ENCODE measurements at places on chromosomes 7 and 10.

- no peaks in the 10 kb centered on the region for H3K36me3 ChIP-seq
- no peaks in the 10 kb centered on the region for H3K4me1 ChIP-seq
- H3K4me3 ChIP-seq: no peak overlapping the region
- H3K27me3 ChIP-seq: no peaks in the 10 kb centered on the region
These were observed 142.6 kb downstream of the DOCK1 start for GRCh38 chr10:127047878-127048238.

DNA sequence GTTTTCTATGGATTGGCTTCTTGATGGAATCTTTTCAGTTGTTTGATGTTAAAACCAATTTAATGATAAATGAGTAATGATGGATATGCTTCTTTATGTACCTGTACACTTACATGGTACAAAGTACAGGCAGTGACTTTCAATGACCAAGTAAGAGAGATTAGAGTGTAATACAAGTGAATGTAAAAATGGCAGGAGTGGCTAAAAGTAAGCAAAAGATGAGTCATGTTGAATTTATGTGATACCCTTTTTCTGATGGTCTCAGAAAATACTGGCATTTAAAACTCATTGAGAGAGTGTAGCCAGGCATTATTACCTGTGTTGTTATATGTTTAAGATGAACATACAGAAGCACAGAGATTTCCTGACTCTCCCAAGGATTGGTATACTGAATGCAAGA, 97.1 kb downstream of the GPR85 start:
- H3K4me1 ChIP-seq: no peaks in the 10 kb centered on the region
- H3K36me3 ChIP-seq: no peaks in the 10 kb centered on the region
- no peak overlapping the region for H3K4me3 ChIP-seq
- DNase-seq: no peak
- peaks cover 20% of the 10 kb centered on the region for H3K27me3 ChIP-seq

DNA sequence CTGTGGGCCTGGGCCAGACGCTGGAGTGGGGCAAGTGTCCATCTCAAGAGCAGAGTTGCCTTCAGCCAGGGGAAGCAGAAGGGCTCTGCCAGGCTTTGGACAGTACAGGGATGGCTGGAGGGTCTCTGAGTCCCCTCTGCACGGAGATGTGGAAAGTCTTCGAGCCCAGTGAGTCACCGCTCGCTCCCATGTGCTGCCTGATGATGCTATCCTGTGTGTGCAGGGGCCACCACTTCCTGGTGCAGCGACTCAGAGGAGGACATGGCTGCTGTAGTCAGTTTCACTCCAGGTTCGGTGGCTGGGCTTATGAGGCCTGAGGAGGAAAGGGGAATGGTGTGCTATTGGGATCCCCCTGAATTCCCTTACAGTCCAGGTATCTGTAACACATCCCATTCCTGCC, 6.0 kb downstream of the ADCYAP1R1 start:
- H3K4me3 ChIP-seq: no peak overlapping the region
- H3K27ac ChIP-seq: no peak overlapping the region
- no peak for DNase-seq
- peaks cover 45% of the 10 kb centered on the region for H3K27me3 ChIP-seq

- no peaks in the 10 kb centered on the region for H3K4me1 ChIP-seq
- H3K4me3 ChIP-seq: no peak overlapping the region
- H3K27me3 ChIP-seq: peaks cover 3% of the 10 kb centered on the region
- DNase-seq: no peak
- H3K36me3 ChIP-seq: no peaks in the 10 kb centered on the region
- H3K27ac ChIP-seq: no peak overlapping the region
These were observed 183.2 kb upstream of the NEBL start for GRCh38 chr10:21080261-21080660.

DNA sequence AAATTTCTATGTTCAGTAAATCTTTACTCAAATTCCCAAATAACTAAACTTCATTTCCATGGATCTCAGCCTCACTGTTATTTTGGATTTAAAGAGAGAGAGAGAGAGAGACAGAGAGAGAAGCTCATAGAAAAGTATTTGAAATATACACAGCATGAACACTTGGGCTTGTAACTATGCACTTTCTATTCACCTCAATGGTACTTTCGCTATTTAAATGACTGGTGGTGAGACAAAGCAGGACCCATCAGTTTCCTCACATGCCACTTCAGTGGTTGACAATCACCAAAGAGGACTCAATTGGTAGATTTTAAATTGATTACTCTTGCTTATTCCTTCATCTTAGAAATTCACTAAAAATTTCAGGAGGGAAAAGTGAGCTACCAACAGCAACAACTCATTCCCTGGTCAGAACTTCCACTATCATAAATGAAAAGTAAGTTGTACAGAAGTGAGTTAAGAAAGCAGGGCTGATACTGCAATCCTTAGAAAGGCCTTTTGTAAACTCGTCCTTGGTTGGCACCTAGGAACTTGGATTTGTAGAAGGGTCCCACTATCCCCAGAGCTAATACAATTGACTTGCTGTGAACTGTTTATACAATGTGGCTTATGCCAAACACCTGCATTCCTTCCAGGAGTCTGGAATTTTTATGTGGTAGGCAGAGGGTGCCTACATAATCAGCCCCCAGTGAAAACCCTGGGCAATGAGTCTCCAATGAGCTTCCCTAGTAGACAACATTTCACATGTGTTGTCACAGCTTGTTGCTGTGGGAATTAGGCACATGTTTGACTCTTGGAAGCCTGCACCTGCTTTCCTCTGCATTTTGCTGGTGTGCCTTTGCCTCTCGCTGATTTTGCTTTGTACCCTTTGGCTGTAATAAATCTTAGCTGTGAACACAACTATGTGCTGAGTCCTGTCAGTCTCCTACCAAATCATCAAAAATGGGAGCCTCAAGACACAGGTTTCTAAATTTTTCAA, 10.8 kb downstream of the ERLIN1 start:
- peaks cover 28% of the 10 kb centered on the region for H3K36me3 ChIP-seq
- H3K4me3 ChIP-seq: no peak overlapping the region
- no peaks in the 10 kb centered on the region for H3K27me3 ChIP-seq
- H3K4me1 ChIP-seq: peaks cover 9% of the 10 kb centered on the region
- no peak for DNase-seq
- H3K27ac ChIP-seq: peak overlapping the region; percentile 51

DNA sequence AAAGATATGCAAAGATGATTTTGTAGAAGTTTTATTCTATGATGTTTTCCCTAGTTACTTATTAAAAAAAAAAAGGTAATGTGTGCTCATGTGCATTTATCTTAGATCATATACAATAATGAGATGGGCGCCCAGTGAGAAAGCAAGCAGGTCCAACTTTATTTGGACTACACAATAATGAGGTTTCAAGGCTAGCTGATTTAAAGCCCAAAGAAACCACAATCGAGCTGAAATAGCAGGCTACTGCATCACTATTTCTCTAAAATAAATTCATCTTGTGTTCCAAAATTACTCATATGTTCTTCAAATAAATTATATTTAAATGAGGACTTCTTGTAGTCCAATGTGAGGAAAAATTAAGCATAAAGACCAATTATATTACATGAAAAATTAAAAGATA, 110.1 kb downstream of the JMJD1C start:
- H3K4me3 ChIP-seq: no peak overlapping the region
- H3K36me3 ChIP-seq: peaks cover 4% of the 10 kb centered on the region
- H3K27ac ChIP-seq: no peak overlapping the region
- peaks cover 13% of the 10 kb centered on the region for H3K4me1 ChIP-seq

DNA sequence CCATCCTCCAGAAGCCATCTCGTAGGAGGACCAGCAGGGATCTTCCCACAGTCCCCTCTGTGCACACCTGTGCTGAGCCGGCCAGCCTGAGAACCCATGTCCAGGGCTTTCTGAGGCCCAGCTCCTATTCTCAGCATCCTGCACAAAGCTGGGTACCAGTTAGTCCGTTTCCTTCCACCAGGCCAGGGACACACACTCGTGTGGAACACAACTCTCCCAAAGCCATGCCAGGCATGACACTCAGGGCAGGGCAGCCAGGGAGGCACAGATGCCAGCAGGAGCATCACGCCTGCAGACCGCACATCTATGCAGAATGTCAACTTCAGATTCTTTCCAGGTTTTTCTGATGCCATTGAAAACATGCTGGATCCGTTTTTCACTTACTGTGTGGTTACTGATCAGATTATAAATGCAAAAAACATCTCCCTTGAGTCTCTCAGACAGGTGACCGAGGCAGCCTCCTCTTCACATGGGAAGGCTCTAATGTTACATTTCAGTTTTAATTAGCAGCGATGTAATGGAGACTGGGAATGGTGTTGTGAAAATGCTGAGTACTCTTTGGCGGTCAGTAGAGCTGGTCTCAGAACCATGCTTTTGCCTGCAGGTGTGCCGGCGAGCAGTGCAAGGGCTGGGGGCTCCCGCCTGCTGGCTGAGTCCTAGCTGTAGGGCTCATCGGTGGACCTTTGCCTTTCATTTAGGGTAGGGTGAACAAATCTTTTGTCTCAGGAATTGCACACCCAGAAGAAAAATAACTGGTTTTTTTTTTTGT, 3.3 kb upstream of the SUN1 start:
- no peak overlapping the region for H3K27ac ChIP-seq
- H3K36me3 ChIP-seq: peaks cover 3% of the 10 kb centered on the region
- H3K4me1 ChIP-seq: peaks cover 67% of the 10 kb centered on the region
- H3K4me3 ChIP-seq: no peak overlapping the region
- DNase-seq: no peak

GRCh38 chr10:126407831-126408230, 19.6 kb upstream of the ADAM12 start:
- H3K36me3 ChIP-seq: no peaks in the 10 kb centered on the region
- no peak for DNase-seq
- no peak overlapping the region for H3K4me3 ChIP-seq
- peaks cover 3% of the 10 kb centered on the region for H3K27me3 ChIP-seq
- H3K27ac ChIP-seq: no peak overlapping the region

DNA sequence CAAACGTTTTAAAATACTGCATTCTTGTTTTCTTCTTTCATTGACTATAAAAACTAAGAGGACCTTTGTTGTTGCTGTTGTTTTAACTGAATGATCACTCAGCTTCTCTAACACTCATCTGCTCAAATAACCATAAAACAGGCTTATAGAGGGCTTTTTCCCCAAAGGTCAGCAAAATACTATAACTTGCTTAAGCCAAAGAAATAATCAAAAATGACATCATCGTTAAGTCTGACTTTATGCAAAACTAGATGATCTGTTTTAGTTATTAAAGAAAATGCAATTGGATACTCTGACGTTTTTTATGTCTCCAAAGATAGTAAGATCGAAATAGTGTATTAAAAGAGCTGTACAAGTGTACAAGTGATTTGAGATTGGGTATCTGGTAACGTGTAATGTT, 152.9 kb downstream of the SEMA3A start:
- H3K36me3 ChIP-seq: no peaks in the 10 kb centered on the region
- H3K27ac ChIP-seq: no peak overlapping the region
- peaks cover 2% of the 10 kb centered on the region for H3K4me1 ChIP-seq

DNA sequence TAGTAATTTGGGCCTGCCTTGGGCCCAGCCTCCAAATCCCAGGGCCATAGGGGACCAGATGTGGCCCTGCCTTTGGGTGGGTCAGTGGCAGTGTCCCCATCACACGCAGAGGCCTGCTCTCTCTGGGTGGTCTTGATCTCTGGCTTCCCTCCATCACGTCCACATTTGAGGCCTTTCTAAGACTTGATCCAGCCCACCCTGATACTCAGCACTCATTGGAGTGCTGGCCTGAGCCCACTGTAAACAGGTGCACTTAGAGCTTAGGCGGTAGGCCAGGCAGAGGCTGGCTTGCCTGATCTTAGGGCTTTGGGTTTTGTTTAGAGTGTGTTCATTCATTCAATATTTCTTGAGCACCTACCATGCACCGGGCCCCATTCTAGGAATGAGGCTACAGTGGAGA, 52.6 kb downstream of the TBATA start:
- H3K27ac ChIP-seq: no peak overlapping the region
- H3K4me3 ChIP-seq: no peak overlapping the region
- H3K27me3 ChIP-seq: no peaks in the 10 kb centered on the region

GRCh38 chr10:117222976-117223692, 17.8 kb upstream of the SLC18A2 start:
- no peaks in the 10 kb centered on the region for H3K36me3 ChIP-seq
- DNase-seq: no peak
- H3K27me3 ChIP-seq: peaks cover 7% of the 10 kb centered on the region
- no peak overlapping the region for H3K27ac ChIP-seq
- H3K4me1 ChIP-seq: no peaks in the 10 kb centered on the region

- no peaks in the 10 kb centered on the region for H3K4me1 ChIP-seq
- H3K27me3 ChIP-seq: peaks cover 3% of the 10 kb centered on the region
- no peaks in the 10 kb centered on the region for H3K36me3 ChIP-seq
- DNase-seq: no peak
- no peak overlapping the region for H3K4me3 ChIP-seq
- no peak overlapping the region for H3K27ac ChIP-seq
These were observed 51.0 kb upstream of the ELN start for GRCh38 chr7:73976761-73977618.

- no peak overlapping the region for H3K4me3 ChIP-seq
- H3K27me3 ChIP-seq: peaks cover 8% of the 10 kb centered on the region
- no peaks in the 10 kb centered on the region for H3K4me1 ChIP-seq
- H3K36me3 ChIP-seq: no peaks in the 10 kb centered on the region
These were observed 120.3 kb upstream of the PTPRZ1 start for GRCh38 chr7:121752706-121753105.

DNA sequence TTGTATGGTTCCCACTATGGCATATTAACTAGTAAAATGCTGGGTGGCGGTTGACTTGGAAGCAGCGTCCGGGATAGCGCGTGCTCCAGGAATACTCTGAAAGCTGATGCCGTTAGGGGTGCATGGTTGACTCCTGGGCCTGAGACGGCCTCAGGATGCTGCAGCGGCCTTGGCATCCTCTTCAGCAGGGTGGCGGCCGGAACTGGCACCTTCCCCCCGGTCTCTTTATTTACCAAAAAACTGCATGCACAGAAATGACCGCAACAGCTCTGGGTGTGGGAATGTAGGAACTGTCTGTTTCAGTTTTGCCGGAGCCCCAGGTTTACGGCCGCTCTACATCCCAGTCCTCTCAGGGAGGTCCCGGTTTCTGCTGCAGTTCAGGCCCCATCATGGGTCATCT, 28.8 kb downstream of the PFKP start:
- H3K4me3 ChIP-seq: no peak overlapping the region
- H3K4me1 ChIP-seq: peaks cover 30% of the 10 kb centered on the region
- H3K27ac ChIP-seq: no peak overlapping the region
- DNase-seq: no peak

GRCh38 chr7:140631021-140631420, 9.6 kb downstream of the DENND2A start:
- H3K27ac ChIP-seq: no peak overlapping the region
- no peak for DNase-seq
- peaks cover 18% of the 10 kb centered on the region for H3K27me3 ChIP-seq
- H3K36me3 ChIP-seq: no peaks in the 10 kb centered on the region
- H3K4me1 ChIP-seq: no peaks in the 10 kb centered on the region

DNA sequence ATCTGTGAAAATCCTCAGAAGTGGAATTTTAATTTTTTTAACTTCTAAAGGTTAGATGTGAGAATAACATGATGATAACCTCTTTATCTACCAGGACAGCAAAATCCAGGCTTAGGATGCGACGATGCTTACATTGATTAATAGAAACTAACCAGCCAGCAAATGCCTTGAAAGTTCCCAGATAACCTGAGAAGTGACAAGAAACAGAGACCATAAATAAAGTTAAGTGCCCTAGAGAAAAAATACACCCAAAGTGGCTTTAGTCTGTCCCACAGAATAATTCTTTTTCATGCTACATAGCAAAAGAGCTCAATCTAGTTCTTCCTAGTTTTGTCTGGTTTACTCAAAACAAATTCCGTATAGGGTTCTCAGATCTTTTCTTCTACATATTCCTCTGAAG, 262.7 kb downstream of the WDR11 start:
- peaks cover 10% of the 10 kb centered on the region for H3K27me3 ChIP-seq
- no peak overlapping the region for H3K27ac ChIP-seq
- DNase-seq: no peak
- peaks cover 5% of the 10 kb centered on the region for H3K36me3 ChIP-seq
- H3K4me1 ChIP-seq: no peaks in the 10 kb centered on the region

- H3K27ac ChIP-seq: no peak overlapping the region
- no peaks in the 10 kb centered on the region for H3K36me3 ChIP-seq
- H3K4me3 ChIP-seq: no peak overlapping the region
- no peaks in the 10 kb centered on the region for H3K27me3 ChIP-seq
- DNase-seq: no peak
These were observed 2.8 kb downstream of the EEPD1 start for GRCh38 chr7:36155811-36156361.

Data from naive thymus-derived CD8-positive, alpha-beta T cell (primary cell).